ENCODE measurements at places on chromosomes 12 and 14. TPM values are rescaled to one million over a fixed set of nuclear protein-coding genes. Genes with fewer than 3 reads are reported as not detected.

DNA sequence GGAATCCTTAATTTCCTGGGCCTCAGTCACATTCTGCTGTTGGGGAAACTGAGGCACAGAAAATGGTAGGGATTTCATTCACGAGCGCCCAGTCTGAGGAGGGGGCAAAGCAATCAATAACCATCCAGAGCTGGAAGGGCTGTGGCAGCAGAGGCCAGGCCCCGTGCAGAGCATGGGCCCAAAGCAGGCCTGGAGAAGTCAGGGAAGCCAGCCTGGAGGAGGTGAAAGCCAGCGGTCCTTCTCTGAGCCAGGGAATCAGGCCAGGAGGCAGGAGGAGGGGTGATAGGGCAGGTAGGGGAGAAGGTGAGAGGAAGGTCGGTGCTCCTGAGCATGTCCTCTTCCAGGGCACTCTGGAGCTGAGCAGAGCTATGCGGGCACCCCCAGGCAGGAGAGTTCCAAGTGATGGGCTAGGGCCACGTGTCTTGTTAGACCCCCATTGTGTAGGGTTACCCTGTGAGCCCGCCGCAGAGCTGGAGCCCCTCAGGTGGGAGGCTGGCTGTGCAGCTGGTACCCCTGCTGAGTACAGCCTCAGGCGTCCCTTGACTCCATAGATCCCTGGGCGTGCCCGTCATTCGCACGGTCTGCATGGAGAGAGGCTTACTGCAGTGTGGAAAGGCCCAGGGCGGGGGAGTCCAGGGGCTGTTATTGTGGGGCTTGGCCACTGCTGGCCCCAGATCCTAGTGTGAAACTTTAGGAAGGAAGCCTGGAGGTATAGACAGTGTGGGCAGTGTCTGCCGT lies 4.8 kb downstream of the TNFAIP2 start:
- no peak for DNase-seq

Gene PLXNC1
- total RNA-seq, result 11.6 TPM

- DNase-seq, result no peak
Measured at GRCh38 chr14:77265561-77266335, 5.3 kb downstream of the NGB start.

DNA sequence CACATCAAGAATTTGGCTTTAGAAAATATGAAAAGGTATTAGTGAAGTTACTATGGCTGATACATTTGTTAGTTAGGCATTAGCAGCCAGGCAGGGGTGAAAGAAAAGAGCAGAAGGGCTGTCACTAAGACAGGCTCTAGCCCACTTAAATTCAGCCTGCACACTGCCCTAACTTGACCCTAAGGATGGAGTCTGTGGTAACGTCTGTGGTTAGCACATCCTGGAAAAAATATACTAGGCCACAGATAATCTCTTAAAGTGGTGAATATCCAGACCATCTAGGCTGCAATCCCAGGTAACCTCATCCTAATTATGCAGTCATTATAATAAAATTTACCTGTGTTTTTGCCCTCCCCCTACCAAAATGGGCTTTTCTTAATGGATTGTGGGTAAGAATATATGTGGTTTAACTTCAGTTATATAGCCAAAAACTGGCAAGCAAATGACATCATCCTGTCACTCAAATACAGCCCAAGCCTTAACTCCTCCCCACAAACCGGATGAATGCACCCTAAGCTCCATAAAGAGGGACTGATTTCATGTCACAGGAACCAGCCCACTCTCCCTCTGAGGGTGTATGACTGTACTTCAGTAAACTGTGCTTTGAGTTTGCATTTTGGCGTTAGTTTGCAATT lies 440.9 kb downstream of the LRFN5 start:
- no peak for DNase-seq

DNA sequence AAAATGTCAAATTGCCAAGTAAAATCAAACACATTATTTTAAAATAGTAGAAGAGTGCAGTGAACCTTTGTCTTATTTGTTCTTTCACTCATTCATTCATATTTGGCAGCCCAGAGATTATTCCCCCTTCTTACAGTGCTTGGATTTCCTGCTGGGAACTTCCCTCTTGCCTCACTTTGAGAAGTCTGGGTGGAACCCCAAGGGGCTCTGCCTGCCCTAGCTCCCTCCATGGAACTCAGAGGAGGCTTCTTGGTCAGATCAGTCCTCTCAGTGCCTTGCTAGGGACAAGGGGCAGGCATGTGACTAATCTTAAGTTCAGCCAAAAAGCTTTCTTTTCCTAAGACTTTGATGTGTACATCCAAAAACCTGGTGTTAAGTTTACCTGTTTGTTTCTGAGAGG lies 84.7 kb upstream of the OVCH1 start:
- DNase-seq, result no peak

DNA sequence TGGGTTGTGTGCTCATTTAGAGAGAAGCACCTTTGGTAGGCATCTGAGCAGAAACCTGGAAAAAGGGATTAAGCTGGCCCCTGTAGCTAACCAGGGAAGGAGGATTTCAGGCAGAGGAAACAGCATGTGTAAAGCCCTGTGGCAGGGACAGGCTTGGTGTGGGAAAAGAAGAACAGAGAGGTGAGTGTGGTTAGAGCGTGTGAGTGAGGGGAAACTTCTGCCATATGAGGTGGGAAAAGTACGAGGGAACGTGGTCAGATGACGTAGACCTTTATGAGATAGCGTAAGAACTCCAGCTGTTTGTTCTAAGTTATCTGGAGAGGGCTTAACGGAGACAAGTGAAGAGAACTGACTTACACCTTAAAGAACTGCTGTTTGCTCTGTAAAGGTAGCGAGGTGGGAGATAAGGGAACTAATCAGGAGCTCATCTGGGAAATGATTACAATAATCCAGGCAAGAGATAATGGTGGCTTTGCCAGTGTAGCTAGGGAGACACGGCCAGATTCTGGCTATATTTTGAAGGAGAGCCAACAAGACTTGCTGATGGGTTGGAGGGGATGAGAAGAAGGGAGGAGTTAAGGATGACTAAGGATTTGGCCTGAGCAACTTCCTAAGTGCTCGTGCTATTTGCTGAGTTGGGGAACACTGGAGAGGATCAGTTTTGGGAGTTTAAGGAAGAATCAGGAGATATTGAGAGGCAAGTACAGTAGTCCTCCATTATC lies 234.0 kb downstream of the ETNK1 start:
- DNase-seq, result no peak

DNA sequence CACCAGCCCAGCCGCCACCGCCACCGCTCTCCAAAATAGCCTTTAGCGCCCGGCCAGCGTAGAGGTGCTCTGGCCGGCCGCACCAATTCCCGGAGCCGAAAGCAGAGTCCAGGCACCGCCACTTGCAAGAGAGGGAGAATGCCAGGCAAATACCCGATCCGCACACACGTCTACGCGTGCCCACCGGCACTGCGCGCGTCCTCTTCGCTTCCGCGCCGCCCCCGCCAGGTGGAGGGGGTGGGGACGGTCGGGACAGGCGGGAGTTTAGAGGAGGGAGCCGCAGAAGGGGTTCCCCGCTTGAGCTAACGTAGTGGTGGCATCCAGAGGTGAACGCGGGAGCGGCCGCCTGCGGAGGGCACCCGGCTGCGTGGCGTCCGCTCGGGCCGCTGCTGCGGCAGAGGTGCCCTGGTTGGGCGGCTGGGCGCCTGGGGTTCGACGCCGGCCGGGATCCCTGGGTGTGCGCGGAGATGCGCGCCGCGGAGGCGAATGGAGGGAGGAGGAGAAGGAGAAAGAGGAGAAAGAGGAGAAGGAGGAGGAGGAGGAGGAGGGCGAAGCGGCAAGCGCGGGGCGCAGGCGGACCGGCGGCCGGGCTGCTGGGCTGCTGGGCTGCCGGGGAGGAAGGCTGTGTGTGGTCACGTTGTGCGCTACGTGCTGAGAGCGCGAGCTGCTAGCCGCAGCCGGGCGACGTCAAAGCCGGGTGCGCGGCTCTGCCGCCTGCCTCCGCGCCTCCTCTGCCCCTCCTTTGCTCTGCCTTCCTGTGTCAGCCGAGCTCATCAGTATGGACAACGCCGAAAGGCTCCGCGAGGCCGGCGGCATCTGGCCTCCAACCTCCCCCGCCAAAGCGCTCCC lies at the start of gene MDGA2:
TSS of gene MDGA2 (minus strand) at position 140 of the 849 bp plus-strand sequence.
- peak; percentile 70 for DNase-seq

DNA sequence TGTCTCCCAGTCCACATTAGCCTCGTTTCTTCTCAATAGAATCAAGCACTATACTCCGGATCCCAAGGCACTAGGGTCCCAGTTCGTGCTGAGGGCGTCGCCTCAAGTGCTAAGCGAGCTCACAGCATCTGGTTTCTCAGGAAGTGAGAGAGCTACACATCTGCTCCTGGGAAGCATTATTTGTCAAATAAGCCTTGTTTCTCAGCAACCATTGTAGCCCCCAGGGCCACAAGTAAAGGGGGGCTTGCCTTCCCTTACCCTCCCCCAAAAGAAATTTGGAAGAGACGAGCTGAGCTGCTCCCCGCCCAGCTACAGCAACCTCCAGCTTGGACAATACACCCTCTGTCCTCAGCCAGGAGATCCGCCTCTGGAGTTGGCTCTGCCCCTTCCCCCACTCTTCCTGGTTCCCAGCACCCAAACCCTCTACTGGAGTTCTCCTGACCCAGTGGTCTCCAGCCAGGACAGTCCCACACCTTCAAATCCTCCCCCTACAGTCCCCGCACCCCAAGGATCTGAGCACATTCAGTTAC lies 5.7 kb upstream of the TNS2 start:
- peak; percentile 51 for DNase-seq

DNA sequence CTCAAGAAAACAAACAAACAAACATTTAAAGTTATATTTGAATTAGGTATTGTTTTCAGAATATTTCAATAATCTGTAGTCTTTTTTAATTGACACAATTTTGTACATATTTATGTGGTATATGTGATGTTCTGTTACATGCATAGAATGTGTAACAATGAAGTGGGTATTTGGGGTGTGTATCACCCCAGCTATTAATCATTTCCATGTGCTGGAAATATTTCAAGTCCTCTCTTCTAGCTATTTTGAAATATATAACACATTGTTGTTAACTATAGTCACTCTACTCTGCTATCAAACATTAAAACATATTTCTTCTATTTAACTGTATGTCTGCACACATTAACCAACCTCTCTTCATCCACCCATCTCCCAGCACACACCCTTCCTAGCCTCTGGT lies 32.0 kb upstream of the SIX1 start:
- DNase-seq, result no peak

Gene SLCO1A2
- 0.31 TPM for total RNA-seq

Gene KCNC2
- not detected for total RNA-seq

Data from kidney (tissue), 22 donors.